ENCODE measurements at places on chromosomes 16 and 17.

DNA sequence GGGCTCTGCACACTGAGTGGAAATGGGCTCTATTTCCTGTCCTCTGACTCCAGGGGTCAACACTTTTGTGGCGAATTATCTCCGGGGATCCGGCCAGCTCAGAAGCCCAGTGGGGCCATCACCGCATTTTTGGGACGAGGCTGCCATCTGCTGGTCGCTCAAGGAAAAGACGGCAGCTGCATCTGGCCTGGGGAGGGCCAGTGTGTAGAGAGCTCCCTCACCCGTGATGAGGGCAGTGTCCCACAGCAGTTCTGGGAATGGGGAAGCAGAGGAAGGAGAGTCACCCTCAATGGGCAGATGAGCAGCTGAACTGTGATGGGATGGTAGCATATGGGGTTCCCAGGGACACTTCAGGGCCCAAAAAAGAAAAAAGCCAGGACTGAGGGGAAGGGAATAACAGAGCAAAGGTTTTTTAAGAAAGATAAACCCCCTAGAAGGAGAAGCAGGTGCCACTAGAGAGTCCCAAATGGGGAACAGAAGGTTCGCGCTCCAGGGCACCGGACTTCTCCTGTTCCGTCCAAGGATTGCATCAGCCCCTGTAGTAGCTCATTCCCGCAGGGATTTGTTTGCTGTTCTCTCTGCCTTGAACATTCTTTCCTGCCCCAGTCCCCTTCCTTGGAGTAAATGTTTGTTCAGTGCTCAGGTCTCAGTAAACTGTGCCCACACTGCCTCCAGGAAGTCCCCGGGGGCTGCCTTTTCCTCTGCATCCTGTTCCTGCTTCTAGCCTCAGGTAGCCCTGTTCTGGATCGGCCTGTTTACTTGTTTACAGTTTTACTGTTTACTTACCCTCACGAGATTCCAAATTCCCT is 9.3 kb upstream of the ABCC12 start:
- peak; percentile 66 for DNase-seq

- no peak for DNase-seq
Observed at GRCh38 chr17:82239926-82240505, 11.2 kb downstream of the SLC16A3 start.

DNA sequence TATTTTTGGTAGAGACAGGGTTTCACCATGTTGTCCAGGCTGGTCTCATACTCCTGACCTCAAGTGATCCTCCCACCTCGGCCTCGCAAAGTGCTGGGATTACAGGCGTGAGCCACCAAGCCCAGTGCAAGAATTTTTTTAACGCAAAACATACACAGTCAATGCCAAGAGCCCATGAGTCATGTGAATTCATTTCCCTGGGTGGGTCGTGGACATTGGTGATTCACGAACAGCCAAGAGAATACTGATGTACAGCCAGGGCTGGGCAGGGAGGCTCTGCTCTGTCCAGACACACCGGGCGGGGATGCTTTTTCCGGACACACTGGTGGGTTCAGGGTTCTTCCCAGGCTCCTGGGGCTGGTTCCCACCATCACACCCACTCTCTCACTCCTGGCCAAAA is 17.7 kb downstream of the SLC38A8 start:
- no peak for DNase-seq

DNA sequence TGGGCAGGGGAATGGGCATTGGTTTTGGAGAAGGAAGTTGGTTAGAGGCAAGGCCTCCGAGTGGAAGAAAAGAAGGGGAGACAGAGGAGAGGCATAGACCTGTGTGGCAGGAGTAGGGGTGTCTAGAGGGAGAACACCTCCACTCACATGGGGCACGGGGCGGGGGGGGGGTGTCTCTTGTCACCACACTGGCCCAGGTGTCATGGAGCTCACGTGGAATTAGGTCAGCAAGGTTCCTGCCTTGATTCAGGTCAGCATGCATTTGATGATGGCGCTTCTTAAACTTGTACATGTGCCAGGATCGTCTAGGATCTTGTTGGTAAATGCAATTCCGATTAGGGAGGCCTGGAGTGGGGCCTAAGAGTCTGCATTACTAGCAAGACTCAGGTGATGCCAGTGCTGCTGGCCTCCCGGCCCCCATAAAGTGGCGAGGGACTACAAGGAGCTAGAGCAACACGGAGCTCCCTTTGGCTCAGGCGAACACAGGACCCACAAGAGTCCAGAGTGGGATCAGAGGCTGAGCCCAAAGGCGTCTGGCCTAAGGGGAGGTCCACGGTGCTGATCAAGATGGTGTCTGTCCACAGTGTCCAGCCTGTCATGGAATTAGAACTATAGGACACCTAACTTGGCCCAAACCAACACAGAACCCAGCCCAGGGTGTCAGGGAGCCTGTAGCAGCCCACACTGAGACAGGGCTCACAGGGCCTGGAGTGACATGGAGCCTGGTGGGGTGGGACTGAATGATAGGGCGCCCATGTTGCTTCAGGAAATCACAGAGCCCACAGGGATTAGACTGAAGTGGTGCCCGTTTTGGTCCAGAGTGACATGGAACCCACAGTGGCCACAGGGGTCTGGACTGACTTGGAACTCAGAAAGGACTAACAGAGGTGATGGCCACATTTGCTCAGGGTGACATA is 16.7 kb downstream of the EPOP start:
- DNase-seq, result no peak

- DNase-seq, result peak; percentile 47
Observed at GRCh38 chr17:30336369-30337171, 2.7 kb upstream of the TMIGD1 start.

DNA sequence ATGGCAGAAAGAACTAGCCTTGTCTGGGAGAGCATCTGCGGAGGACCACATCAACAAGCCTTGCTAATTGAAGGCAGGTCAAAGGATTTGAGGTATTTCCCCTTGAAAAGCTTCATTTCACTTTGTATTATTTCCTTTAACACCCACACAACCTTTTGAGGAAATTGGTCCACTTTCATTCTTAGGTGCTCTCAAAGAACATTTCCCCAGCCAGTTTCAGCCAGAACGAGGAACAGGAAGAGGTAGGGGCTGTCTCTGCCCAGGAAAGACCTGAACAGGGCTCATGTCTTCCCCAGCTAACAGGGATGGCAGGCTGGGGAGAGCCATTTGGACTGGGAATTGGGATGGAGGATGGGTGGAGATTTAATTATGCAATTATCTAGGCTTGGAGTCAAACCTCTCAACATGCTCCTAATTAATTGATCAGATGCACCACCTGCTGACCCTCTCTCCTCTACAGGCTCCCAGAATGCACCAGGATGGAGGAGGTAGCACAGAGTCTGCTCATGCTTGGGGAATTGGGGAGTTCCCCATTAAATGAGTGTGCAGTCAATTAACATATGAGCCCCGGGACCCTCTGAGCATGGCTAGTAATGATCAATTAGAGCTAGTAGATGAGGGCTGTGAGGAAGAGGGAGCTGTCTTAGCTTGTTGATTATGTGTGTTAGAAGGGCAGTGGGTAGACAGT is 84.6 kb downstream of the GP2 start:
- DNase-seq, result no peak

DNA sequence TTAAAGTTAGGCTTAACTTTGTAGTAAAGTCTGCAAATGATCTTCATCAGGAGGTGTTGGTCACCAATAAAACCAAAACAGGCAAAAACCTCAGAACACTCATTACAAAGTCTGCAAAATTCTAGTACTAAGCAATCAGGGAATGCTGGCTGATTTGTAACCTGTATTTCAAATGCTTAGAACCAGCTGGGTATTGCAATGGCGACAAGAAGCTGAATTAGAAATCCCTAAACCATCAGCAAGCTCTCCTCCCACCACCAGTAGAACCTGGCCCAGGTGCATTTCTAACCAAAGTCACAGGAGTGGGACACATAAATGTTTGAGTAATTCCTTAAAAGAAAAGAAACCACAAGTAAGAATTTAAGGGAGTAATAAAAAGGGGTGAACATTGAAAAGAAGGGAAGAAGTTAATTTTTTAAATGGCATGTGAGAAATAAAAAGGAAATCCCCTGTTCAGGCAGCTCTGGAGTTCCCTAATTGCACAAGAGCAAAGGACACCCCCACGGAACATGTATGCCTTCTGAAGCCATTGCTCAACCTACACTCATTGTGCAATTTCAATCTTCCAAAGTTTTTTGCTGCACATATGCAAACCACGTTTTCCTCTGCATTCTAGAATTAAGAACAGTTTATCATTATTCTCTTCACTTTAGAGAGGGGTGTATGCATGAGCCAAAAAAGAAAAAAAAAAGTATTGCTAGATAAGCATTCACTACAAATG is 102.9 kb downstream of the HIC1 start:
- peak; percentile 26 for DNase-seq

DNA sequence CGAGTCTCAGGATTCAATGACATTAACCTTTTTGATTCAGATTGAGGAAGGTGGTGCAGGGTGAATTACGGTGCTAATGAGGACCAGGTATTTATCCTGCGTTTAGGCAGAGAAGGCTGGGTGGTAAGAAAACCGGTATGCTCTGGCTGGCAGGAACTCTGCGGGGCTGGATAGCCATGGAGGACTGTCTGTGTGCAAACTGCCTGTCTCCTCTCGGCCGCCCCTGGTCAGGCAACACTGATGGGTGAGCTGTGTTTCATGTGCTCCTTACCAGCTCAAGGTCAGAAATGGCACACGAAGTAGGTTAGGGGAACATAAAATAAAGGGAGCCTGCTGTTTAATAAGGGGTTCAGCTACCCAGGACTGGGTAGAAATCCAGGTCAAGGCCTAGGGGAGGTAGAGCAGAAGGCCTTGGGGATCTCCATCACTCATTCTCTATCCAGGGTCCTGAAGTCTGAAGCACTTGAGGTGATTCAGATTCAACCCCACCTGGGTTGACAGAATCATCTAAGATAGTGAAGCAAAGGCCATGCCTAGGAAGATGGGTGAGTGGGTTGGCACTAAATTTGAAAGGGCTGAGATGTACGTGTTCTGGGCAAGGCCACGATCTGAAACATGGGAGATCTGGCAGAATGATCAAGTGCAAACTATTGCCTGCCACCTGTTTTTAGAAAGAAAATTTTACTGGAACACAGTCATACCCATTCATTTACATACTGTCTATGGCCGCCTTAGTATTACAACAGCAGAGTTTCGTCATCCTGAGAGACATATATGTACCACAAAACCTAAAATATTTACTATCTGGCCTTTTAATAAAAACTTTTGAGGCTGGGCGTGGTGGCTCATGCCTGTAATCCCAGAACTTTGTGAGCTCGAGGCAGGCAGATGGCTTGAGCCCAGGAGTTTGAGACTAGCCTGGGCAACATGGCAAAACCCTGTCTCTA is 292.5 kb downstream of the XYLT1 start:
- no peak for DNase-seq

DNA sequence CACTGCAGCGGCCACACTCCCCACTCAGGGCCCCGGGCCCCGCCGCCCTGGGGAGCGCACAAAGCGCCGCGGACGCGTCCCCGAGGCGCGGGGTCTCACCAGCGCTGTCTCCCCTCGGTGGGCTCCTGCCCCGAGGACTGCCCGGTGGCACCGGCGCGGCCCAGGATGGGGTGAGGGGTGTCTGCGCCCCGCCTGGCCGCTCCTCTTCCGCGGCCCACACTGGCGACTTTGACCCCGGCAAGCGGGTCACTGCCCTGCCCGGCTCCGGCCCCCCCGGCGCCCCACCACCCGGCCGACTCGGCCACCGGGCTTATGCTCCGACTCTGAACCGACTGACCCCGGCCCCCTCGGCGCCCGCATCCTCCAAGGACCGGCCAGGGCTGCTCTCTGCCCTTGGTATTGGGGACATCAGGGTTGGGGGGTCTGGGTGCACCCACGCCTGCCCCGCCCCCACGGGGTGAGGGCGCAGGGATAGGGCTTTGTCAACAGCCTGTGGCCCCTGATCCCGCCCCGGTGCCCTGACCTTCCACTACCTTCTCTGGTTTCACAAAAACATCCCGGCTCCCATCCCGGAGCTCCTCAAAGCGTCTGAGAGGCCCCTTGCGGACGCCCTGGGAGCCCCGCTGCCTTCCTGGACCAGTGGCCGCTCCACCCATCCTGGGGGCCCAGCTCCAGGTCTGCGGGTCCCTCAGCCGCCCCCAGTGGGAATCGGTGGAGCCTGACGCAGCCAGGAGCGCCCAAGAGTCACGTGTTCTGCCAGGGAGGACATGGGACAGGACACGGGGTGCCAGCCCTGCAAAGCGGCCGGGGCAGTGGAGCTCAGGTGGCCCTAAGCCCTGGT is 829 bp downstream of the GCGR start:
- DNase-seq, result no peak

DNA sequence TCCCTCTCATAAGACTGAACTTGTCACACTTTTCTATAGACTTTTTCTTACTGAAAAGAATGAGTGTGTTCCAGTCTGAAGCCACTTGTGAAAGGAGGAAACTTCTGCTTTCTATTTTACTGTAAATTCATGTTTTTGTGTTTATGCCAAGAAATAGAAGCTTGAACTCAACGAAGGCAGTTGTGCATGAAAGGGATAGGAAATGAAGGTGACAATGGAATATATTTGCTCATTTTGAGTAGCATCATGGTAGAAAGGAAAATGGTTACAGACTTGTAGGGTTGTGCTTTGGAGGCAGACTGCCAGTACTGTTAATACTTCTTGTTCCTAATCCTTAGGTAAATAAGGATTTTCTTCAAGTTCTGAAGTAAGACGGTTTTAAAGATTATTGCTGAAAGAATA is 8.1 kb downstream of the CLTC start:
- no peak for DNase-seq

GRCh38 chr17:61454381-61455323 is 2.4 kb downstream of the TBX4 start:
- no peak for DNase-seq

DNA sequence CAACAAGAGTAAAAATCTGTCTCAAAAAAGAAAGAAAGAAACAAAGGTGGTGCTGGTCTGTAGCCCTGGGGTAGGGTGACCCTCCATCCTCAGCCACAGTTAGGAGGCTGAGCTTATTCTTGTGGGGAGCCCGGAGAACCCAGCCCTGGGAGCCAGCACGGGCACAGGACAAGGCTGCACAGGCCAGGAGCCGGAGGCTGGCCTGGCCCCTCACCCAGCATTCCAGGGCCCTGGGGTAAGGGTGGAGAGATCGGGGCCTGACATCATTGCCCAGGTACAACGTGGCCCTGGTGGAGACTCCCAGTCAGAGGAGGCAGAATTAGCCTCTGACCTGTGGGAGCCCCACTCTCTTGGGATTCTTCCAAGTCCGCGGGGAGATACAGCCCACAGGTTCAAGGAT is 10.3 kb upstream of the KRT17 start:
- no peak for DNase-seq

DNA sequence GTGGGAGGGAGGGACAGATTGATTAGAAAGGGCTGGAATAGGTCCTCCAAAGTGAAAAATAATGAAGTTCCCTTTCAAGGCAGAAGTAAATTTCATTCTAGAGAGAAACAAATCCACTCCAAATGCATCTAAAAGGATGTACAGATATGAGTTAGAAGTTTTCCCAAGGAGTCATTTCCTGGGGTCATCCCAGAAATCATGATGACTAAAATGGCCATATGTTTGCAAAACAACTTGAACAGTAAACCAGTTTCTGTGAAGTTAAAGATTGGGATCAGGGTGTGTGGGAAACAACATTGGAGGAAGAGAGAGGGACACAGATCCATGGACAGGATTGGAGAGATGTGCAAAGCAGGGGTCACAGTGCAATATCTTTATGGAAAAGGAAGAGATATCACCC is 32.5 kb upstream of the ARHGAP44 start:
- no peak for DNase-seq

- DNase-seq, result no peak
Observed at GRCh38 chr17:1773696-1774181, 11.9 kb downstream of the SERPINF1 start.

GRCh38 chr17:28657756-28658155 is 4.0 kb downstream of the SDF2 start:
- no peak for DNase-seq

Measured in CD4-positive, alpha-beta T cell treated with Interferon gamma for 1 hour (primary cell).